ENCODE measurements at places on chromosomes 7 and 10. TPM values are rescaled to one million over a fixed set of nuclear protein-coding genes. Genes with fewer than 3 reads are reported as not detected.

GRCh38 chr7:15972862-15973275 lies 286.4 kb upstream of the MEOX2 start:
- DNase-seq: no peak

- peak; percentile 80 for DNase-seq
Measured at GRCh38 chr10:85791818-85792532, 574.6 kb downstream of the GRID1 start.

DNA sequence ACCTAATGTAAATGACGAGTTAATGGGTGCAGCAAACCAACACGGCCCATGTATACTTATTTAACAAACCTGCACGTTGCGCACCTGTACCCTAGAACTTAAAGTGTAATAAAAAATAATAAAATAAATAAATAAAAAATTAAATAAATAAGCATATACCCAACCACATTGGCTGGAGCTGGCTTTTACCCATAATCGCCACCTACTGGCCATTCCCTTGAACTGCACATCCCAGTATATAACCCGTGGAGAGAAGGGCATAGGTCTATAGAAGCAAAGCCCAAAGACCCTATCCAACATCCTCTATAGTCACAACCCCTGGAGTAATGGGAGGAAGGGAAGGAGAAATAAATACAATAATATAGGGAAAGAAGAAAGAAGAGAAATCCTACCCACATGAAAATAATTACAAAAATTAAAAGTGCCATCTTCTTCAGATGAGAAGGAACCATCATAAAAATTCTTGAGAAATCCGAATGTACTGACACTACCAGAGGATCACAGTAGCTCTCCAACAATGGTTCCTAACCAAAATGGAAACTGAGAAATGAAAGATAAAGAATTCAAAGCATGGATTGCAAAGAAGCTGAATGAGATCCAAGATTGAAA lies 65.6 kb downstream of the TWIST1 start:
- no peak for DNase-seq

- DNase-seq: no peak
Measured at GRCh38 chr10:77514870-77515269, 122.7 kb downstream of the KCNMA1 start.

GRCh38 chr7:140732416-140732815 lies 35.9 kb downstream of the NDUFB2 start:
- no peak for DNase-seq

- peak; percentile 59 for DNase-seq
Measured at GRCh38 chr7:140534743-140535142, 55.4 kb upstream of the MKRN1 start.

DNA sequence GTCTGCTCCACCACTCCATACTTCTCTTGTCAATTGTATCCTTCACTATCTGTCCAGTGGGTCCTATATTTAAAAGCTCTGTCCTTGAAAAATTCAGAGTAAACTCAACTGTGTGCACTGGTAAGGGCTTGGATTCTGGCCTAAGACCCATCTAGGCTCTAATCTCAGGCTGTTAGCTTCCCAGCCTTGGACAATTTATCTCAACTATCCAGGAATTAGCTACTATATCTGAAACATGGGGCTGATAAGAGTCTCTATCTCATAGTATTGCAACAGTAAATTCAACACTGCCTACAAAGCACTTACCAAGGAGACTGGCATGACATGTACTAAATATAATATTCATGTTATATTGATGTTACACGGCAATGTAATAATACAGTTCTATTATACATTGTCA lies 303.4 kb downstream of the XPNPEP1 start:
- no peak for DNase-seq

- no peak for DNase-seq
Measured at GRCh38 chr7:36311539-36311938, 78.1 kb upstream of the ANLN start.

DNA sequence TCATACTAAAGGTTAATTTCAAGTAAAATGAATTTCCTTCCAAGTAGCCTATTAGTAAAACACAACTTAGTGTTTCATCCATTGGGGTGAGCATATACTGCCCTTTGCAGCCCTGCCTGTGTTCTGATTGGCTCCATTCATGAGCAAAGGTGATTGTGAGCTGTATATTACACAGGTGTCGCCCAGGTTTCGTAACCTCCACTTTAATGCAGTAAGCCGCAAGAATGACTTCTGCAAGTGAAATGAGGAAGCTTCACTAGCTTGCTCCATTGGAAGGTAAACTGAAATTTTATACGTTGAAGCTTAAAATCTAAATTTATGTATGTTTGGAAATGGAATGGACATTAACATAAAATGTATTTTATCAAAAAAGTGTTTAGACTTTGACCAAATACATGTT lies 24.4 kb downstream of the MTURN start:
- DNase-seq: no peak

DNA sequence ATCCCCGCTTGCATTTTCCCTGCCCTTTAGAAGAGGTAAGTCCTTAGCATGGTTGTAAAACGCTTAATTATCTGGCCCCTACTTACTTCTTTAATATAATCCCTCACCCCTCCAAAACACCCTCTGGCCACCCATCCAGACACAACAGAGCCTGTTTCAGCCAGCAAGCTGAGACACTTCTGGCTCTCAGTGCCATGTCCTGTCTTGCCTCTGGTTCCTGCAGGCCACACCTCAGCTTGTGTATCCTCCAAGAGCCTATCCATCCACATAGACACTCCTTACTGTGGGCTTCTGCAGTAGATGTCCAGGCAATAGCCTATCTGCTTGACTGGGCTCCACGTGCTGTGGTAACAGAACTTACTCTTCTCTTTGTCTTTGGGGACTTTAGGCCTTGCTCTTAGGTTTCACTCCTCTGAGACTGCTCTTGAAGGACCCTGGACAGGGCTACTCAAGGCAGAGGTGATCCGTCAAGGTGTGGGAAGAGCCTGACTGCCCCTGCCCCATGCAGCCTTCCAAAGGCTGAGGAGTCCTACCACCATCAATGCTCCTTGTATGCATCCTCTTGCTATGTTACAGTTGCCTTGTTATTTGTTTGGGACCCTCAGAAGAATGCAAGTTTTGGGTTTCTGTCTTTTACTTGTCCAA lies 149.9 kb downstream of the CHN2 start:
- DNase-seq: no peak

- DNase-seq: no peak
Measured at GRCh38 chr7:98805956-98806838, 63.6 kb downstream of the TMEM130 start.

DNA sequence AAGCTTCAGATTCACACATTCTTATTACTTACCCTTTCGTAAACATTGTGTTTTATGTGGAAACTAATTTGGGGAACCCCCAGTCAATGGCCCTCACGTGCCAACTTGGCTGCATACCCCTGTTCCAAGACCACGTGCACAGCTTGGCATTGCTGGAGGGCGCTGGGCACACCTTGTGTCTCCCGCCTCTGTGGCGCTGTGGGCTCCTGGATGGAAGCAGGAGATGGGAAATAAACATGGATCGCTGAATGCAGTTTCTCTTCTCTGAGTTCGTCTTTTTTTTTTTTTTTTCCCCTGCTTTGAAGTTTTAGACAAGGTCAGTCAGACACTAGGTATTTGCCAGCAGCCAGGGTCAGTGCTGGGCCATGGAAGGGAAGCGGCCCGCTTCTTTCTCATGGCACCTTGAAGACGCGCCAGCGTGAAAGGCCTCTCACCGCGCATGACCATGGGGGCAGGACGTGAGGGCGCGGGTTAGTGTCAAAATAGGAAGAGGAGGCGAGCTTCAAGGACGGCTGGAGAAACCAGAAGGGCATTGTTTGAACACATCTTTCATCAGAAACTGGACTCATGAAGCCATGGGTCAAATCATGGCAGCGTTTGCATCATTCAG lies 27.3 kb downstream of the BNIP3 start:
- DNase-seq: peak; percentile 60

DNA sequence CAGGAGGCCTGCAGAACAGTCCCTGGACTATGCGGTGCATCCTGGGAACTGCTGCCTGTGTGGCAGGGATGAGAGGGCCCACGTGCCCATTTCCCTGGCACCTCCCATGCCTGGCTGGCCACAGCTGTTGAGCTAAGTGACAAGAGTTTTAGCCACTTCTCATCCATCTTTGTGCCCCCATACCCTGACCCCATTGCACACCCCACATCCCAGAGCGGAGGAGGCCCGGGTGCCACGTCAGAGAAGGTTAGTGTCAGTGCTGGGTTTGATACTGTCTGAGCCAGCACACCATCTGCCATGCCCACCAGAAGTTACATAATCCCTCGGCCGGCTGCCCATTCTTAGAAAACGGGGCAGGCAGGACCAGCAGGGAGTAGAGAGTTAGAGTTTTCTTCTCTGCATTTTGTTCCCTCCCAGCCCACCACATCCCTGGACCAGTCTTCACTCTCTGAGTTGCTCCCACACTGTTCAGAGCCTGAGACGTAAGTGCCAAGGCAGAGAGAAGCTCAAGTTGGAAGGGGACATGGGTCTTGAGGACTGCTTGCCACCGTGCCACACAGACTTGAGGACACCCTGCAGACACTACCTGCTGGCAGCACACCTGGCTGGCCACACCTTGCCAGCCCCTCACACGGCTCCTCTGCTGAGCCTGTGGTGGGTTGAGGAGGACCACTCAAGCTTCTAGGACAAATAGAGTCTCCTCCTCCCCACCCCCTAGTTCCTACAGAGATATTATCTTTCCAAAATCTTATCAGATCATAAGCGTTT lies 13.1 kb downstream of the UNC5B start:
- peak; percentile 64 for DNase-seq

The CRHR2 gene
- total RNA-seq: 0.60 TPM

The FUOM gene
- 13.8 TPM for total RNA-seq

The FAM13C gene
- total RNA-seq: 7.3 TPM

The PTPRZ1 gene
- total RNA-seq: 1.8 TPM

The KDM7A gene
- total RNA-seq: 15.4 TPM

The ANK3 gene
- 6.1 TPM for total RNA-seq

The PAPOLB gene
- total RNA-seq: 0.19 TPM

All from posterior vena cava (tissue), 2 donors.